ENCODE measurements at places on chromosomes 1 and 21.

- no peak for DNase-seq
Observed at GRCh38 chr1:205271745-205272144, 44.0 kb downstream of the TMCC2 start.

GRCh38 chr1:77590651-77591050, 91.8 kb downstream of the ZZZ3 start:
- no peak for DNase-seq

DNA sequence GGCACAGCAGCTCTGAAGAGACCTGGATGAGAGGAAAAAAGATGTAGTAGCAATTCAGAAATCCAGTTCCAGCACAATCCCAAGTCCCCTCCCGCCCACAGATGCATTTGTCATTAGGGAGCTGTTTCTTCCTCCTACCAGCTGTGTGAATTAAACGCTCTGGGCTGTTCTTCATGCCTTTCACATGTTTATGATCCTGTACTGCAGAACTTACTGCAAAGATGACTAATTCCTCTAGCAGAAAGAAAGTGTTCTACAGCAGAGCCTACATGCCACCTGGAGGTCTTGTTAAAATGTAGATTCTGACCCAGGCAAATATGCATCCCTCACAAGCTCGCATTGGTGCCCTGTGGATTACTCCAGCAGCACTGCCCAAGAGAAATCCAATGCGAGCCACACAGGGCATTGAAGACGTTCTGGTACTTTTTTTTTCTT, 6.5 kb downstream of the ENO1 start:
- DNase-seq: no peak

DNA sequence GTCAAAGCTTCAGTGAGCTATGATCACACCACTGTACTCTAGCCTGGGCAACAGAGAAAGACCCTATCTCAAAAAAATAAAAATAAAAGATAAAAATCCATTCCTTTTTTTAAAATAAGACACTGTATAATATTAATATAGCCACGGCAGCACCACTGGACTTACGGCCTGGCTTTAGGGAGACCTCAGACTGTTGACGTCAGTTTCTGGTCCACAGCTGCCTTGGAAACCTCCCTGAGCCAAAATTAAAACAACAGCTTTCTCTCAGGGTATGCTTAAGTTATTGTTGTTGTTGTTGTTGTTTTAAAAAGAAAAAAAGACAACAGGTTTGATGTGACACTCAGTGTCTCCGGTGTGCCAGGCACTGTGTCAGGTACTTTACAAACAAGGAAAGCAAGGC, 42.0 kb downstream of the CAPZB start:
- no peak for DNase-seq
